PC-3 (cell line): ENCODE measurements at places on chromosomes 3 and 15. TPM values are rescaled to one million over a fixed set of nuclear protein-coding genes. Genes with fewer than 3 reads are reported as not detected.

DNA sequence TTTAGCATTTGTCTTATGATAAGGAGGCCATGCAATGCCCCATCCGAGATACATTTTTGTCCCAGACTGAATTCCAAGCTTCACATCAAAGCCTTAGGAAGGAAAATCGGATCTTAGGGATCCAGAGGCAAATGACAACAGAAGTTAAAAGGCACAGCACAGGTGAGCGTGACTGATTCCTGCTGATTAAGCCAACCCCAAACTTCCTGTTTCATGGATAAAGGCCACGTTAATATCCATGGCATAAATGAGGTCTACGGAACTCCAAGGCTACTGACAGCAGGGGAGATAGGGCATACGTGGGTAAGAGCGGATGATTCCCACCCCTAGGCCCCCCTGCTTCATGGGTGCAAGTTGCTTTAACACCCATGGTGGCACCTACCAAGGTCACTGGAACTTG is 471.6 kb downstream of the FHIT start:
- no peak for DNase-seq

DNA sequence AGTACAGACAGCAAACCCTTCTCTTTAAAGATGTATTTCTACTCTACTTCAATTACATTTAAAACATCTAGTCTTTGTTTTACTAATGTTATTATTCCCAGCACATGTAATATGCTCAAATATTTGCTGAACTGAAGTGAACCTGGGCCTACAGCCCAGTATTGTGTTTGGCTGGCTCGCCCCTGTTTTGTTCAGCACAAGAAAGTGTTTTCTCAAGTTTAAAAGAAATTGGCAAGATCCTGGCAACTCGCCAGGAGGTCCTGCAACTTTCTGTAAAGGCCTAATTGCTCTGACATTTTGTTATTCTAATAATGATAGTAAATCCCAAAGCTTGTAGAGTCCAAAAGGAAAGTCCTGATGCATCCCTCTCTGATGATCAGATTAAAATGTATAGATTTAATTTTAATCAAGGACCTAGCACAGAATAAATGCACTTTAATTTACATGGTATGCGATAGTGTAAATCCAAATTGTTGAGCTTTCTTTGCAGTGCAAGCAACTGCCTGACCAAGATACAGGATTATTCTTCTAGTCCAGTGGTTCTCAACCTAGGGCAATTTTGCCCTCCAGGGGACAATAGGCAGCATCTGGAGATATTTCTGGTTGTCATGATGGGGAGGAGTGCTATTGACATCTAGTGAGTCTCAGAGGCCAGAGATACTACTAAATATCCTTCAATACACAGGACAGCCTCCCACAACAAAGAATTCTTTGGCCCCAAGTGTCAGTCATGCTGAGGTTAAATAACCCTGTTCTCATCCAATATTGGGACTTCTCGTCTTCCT is 35.7 kb upstream of the TMOD3 start:
- peak; percentile 19 for DNase-seq

GRCh38 chr3:26562021-26562768 is 60.4 kb upstream of the LRRC3B start:
- no peak for DNase-seq

DNA sequence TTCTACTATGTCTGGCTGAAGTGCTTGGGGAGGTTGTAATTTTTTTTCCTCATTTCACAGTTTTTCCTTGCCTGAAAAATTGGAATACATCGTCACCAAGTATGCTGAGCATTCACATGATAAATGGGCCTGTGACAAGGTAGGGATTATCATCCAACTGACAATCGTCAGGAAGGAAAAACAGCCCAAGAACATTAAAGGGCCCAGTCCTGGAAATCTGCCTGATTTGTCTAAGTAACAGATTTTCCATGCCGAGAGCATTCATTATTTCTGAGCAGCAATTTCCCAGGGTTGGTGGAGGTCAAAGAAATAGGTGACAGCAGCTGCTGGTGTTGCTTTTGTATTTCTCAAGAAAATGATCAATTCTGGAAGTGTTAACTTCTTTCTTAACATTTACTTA is 226.0 kb upstream of the CHRM5 start:
- DNase-seq, result no peak

DNA sequence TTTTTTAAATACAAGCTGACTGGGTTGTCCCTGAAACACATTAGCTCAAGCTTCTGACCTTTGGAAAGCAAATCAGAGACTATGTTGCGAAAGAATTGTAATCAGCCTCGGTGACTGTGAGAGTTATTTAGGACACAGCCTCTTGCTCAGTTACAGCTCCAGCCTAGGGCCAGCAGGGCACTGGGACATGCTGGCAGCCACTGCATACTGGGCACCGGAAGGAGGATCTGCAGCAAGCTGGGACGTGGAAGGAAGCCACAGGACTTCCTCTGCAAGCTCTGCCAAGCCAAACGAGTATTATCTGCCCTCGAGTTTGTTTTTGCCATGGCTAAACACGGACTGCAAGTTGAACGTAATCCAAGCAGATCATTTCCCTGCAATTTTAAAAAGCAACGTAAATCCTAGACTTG is 24.4 kb upstream of the COPG1 start:
- DNase-seq, result peak; percentile 79

DNA sequence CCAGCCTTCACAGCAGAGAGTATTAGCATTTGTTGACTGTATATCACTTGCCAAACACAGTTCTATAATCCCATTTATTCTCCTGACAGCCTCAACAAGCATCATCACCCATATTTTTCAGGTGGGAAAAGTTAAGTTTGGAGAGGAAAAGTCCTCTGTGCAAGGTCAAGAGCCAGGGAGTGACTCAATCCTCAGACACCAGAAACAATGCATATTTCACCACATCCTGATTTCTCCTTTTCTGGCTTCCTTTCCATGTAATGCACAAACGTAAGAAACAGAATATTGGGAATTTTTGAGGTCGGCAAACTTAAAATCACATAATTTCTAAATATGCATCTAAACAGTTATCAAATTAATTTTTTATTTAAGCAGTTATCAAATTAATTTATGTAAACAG is 116.0 kb upstream of the GADL1 start:
- peak; percentile 58 for DNase-seq

GRCh38 chr3:117547956-117548550 is 838.5 kb downstream of the TUSC7 start:
- peak; percentile 66 for DNase-seq

DNA sequence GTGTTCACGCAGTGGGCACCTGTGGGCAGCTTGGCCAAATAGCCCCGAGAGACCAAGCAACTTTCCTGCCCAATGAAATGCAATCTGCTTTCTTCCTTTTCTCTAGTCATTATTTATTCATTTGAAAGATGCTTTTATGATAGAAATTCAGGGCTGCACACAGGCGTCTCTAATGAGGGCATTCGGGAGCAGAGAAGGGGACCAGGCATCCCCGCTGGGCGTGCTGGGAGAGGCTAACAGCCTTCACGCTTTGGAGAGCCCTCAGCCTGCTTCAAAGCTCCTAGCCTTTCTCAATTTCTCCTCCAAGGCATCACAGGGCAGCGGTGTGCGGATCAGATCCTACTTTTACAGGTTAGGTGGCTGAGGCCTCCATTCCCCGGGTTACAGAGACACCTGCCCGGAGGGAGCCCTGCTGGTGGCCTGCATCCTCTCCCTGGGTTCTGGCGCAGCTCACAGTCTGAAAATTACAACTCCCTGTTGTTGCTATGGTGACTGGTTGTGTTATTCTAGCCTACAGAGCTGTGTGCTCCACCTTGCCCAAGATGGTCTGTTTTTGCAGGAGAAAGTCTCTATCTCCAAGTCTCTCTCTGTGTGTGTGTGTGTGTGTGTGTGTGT is 21.8 kb upstream of the KLF13 start:
- no peak for DNase-seq

The GABRB3 gene
- total RNA-seq, result 4.5 and 6.1 TPM in 2 replicates

The NTRK3 gene
- total RNA-seq, result not detected in 2 replicates

The ARGFX gene
- not detected in 2 replicates for total RNA-seq

The STRIT1 gene
- total RNA-seq, result not detected in 2 replicates

The PRKCI gene
- 39.5 and 42.2 TPM in 2 replicates for total RNA-seq

The VIPR1 gene
- total RNA-seq, result 3.7 and 7.0 TPM in 2 replicates

The SYNM gene
- total RNA-seq, result 9.9 and 15.6 TPM in 2 replicates

The SNX33 gene
- total RNA-seq, result 16.2 and 16.8 TPM in 2 replicates

The PLCH1 gene
- 4.1 and 4.5 TPM in 2 replicates for total RNA-seq

The TRAT1 gene
- not detected in 2 replicates for total RNA-seq
